ENCODE measurements at places on chromosomes 3 and 15.

DNA sequence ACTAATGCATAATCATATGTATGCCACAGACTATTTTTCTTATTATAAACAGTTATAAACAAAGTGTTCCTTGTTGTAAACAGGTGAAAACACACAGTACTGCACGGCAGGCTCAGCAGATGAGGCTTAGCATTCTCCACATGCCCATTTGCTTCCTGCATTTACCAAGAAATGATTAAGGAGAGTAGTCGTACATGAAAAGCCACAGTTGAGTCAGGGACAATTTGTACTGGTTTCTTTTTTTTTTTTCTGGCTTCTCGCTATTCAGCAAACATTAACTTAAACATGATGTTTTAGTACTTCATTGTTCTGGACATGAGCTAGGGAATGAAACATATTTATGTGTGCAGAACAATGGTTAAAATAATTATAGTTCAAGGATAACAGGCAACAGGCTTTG lies 63.4 kb downstream of the GHSR start:
- DNase-seq, result no peak

DNA sequence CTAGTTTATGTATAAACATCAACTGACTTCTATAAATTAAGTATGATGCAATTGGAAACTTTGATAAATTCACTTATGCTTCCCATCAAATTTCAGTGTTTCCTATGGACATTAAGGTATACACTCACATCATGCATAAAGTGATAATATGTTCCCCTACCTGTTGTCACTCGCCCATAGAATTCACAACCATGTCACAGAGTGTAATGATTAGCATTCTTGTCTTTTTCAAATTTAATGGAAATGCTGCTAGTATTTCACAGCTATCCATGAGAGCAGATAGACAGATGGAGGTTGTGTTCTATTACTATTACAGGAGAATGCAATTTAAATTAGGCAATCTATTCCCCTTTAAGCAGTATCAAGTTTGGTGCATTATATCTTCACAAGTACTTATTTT lies 984 bp downstream of the PLSCR4 start:
- DNase-seq, result no peak

GRCh38 chr3:152257563-152258035 lies 11.1 kb upstream of the MBNL1 start:
- DNase-seq, result no peak

GRCh38 chr3:17144665-17144993 lies 259.9 kb downstream of the PLCL2 start:
- no peak for DNase-seq

DNA sequence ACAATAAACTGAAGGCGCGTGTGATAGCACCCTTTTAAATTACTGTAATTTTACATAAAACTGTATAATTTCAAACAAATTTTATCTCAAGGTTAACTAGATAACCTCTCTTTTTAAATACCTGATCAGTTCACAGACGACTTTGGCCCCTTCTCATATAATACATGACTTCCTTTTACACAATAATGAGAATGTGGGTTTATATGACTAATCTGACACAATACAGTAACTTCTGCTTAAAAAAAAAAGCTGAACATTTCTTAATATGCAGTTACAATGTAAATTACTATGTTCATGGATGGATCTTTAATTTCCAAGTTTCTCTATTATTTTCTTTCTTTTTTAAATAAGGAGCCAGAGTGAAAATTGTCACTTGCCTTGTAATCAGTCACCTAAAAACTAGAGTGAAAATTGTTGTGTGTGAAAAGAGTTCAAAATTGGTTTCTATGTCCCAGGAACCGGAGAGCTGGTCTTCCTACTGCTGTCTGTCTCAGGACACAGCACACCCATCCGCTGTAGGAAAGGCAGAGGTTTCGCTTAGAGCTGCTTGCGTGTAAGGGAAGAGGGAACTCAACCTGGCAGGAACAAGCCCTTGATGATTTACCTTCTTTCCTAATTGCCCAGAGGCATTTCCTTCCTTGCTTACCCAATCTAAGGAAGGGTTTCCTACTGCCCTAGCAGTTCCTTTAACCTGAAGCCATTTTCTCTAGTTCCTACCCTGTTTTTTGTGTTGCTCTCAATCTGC lies 33.3 kb downstream of the PLD1 start:
- no peak for DNase-seq

GRCh38 chr15:58080398-58080797 lies 14.9 kb upstream of the ALDH1A2 start:
- DNase-seq, result no peak

- peak; percentile 18 for DNase-seq
These were observed 121.9 kb upstream of the MEF2A start for GRCh38 chr15:99443768-99444446.

DNA sequence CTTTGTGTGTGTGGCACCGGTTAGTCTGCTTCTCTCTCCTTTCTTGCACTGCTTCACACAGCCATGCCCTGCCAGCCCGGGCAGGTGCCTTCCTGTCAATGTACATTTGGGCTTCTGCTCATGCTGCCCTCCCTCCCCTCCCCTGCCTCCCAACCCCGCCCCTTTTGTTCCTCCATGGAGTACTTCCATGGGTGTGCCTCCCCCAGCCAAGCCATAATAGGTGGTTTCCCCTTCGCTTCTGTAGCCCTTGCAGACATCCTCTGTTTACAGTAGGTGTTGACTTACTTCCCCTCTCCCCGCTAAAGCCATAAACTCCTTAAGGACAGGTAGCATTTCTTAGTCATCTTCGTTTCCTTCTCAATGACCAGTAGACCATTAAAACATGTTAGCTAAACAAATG lies 31.8 kb upstream of the CRTC3 start:
- no peak for DNase-seq

DNA sequence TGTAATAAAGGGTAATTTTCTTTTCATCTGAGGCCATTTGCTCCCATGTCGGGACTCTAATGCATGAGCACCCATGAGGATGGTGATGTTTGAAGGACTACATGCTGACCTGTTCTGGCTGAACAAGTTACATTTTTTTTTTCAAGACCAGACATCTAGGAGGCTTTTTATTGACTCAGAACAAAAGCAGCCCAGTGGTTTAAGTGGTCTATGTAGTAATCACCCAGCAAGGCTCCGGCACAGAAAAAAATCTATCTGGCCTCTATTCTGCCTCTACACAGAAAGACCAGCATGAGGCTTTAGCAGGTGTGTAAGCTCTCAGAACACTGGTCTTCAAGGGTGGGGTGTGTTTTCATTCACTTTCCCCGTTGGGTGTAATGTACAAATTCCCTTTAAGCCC lies 95.1 kb upstream of the ZBED2 start:
- DNase-seq, result peak; percentile 55

DNA sequence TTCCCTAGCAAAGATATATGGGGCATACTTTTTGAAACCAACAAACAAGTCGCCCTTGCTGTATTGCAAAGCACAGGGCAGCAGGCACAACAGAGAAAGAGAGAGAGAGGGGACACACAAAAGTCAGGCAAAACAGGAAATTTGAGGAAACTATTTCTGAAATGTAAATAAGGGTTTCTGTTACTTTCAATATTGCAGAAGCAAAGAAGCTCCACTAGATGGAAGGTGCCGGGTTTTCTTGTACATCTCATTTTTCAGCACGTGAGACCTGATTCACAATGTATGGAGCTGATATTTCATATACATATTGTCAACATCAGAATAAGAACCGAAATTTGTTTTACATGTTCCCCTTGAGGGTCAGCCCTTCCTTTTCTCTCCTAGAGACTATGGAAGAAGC lies 127.4 kb downstream of the FOXP1 start:
- DNase-seq, result no peak

GRCh38 chr3:155303540-155304097 lies 10.1 kb upstream of the STRIT1 start:
- no peak for DNase-seq

GRCh38 chr15:79065706-79066376 lies 24.7 kb downstream of the RASGRF1 start:
- DNase-seq, result no peak

- no peak for DNase-seq
These were observed 390.2 kb downstream of the NR2F2 start for GRCh38 chr15:96720656-96721055.

DNA sequence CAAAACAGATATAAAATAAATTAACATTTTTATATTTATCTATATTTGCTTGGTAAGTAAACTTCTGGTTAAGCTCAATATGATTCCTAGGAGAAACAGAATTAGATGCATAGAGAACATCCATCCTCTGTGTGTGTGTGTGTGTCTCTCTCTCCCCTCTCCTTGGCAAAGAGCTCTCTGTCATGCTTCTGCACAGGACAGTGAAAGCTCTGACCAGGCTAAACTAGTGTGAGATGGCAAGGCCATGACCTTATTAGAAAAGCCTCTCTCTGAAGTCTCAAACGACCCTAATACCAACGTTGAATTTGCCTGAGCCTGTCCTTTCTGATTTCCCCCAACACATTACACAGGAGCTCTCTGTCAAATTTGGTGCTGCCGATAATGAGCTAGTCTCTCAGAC lies 746.0 kb downstream of the VGLL3 start:
- no peak for DNase-seq

GRCh38 chr3:9727041-9727595 lies 4.4 kb upstream of the BRPF1 start:
- peak; percentile 71 for DNase-seq

GRCh38 chr15:92625251-92625980 lies 30.2 kb downstream of the FAM174B start:
- DNase-seq, result no peak

GRCh38 chr3:26713091-26713490 lies 90.5 kb downstream of the LRRC3B start:
- DNase-seq, result no peak

GRCh38 chr3:16247282-16248061 lies 17.3 kb downstream of the DPH3 start:
- peak; percentile 86 for DNase-seq

DNA sequence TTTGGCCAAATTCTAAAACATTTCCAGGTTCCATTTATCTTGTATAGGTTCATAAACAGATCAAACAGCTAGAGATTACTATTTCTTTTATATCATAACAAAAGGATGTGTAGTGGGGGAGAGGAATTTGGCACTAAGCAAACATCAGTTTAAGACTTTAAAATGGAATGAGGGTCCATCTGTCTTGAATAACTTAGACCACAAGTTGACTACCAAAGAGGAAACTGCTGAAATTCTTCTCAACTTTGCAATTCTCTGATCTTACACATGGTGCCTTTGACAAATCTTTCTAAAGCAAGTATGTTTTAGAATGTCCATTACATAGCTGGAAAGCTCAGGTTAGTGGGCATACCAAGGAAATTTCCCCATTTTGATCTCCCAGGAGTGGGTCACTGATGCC lies 140.5 kb upstream of the ADAMTS9 start:
- DNase-seq, result no peak

GRCh38 chr3:106829206-106829605 lies 548.0 kb upstream of the CCDC54 start:
- DNase-seq, result no peak

DNA sequence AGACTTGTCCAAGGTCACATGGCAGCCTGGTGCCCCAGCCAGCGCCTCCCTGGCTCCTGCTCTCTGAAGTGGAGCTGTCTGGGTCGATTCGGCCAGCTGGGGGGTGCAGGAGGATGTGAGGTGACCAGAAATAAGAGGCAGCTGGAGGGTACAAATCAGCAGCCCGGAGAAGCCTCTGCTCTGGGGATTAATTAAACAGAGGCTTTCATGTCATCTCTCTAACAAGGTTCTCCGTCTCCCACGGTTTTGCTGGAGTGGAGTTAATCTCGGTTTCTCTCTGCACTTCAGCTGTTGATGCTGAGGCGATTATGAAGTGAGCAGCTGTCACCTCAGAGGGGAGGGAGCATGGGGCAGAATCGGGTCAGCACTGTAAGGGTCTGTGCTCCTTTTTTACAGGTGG lies 236.8 kb downstream of the TLE3 start:
- DNase-seq, result no peak

- no peak for DNase-seq
These were observed 362.7 kb upstream of the ARRDC4 start for GRCh38 chr15:97597801-97598200.

- no peak for DNase-seq
These were observed 129.7 kb downstream of the ARNT2 start for GRCh38 chr15:80533790-80534333.

- no peak for DNase-seq
These were observed 48.3 kb downstream of the DHX36 start for GRCh38 chr3:154275965-154276364.

GRCh38 chr3:134430950-134431445 lies 54.8 kb downstream of the ANAPC13 start:
- DNase-seq, result no peak

- DNase-seq, result no peak
These were observed 220.9 kb downstream of the ATP8B4 start for GRCh38 chr15:49898097-49898496.

DNA sequence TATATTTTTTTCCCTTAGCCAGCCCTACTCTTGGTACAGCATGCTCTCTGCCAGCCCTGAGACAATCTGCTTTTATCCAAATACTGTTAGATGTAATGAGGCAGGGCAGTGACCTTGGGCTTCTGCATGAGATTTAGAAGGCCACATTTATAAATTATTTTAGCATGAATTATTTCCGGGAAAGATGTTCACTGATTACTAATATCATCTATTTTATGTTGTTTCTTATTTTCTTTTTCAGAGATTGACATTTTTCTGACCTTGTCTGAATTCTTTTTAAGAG lies 23.1 kb downstream of the CRTC3 start:
- no peak for DNase-seq

GRCh38 chr3:72418244-72418643 lies 430.0 kb downstream of the SHQ1 start:
- no peak for DNase-seq

DNA sequence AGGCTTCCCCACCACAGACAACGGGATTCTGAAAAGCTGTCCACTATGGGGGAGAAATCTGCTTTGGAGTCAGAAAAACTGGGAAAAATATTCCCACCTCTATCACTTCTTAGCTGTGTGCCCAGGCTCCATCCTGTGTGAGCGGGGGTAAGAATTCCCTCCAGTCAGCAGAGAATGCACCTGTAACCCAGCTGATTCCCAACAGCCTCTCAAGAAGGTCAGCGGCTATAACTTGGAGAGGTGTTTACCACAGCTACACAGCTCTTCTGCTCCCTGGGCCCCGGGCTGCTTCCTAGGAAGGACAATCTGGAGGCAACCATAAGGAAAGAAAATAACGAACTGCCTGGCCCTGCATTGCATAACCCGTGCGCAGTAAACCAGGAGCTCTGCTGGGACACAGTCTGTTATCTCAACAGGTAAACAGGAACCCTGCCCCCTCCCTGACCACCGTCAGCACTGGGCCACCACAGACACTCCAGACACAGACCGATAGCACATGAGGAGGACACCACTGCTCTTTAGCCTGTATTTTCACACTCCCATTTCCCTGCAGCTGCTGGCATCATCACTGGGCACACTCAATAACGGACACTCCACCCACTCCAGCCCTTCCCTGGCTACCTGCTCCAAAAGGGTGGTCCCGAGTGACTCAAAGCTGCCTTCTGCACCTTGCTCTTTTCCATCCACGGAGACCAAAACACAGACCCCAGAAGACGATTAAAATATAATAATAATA lies 2.1 kb downstream of the RAB43 start:
- DNase-seq, result peak; percentile 55

GRCh38 chr3:97911459-97911858 lies 60.8 kb downstream of the RIOX2 start:
- DNase-seq, result no peak

DNA sequence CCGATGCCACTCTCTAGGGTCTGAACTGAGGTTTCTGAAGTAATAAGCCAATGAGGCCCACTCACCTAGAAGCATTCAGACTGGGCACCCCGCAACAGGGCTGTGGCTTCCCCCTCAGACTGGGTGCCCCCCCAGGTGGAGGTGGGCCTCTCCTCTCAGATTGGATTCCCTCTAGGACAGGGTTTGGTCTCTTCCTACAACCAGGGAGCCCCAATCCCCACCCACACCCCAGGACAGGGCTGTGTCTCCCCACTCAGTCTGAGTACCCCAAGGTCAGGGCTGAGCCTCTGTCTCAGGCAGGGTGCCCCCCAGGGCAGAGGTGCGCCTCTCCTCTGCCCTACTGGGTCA lies 27.7 kb downstream of the PTH1R start:
- DNase-seq, result no peak
